CD4-positive, CD25-positive, alpha-beta regulatory T cell (primary cell): ENCODE measurements at places on chromosomes 6 and 20.
A peak's percentile ranks its signal among the peaks of the same experiment; 100 is the strongest.

GRCh38 chr6:126625019-126625418 lies 285.1 kb downstream of the CENPW start:
- DNase-seq: no peak

GRCh38 chr6:82385102-82385501 lies 21.5 kb downstream of the TPBG start:
- DNase-seq: no peak

GRCh38 chr20:13554076-13554475 lies 84.7 kb downstream of the TASP1 start:
- no peak for DNase-seq

DNA sequence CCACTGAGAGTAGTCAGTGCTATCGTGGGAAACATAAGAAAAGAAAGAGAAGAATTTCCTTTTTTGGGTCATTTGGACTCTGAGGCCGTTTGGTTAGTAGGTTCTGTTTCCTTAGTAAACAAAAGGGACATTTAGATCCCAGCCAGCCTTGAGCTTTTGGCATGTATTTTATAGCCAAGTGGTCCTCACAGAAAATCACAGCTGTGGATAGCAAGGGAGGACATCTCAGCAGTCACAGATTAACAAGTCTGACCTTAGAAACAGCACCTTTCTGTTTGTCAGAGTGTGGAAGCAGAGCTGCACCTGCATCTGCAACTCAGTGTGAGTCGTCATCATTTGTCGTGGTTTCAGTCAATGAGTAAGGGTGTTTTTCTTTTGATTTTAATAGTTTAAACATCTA lies 40.5 kb downstream of the FAM120B start:
- no peak for DNase-seq

- no peak for DNase-seq
Measured at GRCh38 chr20:50721881-50722281, 9.5 kb upstream of the PARD6B start.

DNA sequence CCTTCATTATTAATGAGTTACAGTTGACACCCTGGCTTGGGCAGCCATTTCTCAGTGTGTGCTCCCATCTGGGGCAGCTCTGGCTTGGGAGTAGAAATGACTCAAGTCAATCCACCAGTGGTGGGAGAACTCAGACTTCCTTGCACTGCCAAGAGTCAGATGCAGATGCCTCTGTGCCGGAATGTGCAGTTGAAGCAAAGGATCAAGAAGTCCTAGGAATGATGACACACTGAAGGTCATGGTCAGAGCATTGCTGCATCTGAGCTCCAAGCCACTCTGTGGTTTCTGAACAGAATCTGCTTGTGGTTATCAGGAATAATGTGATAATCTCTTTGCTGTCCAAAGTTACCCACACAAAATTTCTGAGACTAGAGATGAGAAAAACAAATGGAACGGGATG lies 19.5 kb upstream of the PAX1 start:
- no peak for DNase-seq

DNA sequence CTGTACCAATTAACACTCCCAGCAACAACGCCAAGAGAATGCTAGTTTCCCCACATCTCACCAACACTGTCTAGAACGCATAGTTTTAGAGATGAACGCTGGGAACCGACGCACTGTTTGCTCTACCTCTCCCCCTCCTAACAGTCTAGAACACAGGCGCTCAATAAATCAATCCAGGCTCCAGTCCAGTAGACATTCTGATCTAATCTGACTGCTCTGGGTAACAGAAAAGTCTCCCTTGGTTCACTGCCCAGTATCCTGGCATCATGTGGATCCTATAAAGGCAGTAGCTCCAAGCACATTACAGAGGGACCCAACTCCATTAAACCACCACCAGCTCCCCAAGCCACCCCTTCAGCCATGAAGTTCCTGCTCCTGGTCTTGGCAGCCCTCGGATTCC lies at the start of gene DEFB132:
Gene DEFB132, plus strand, starts transcription at position 306 of the 400 bp plus-strand sequence. Its CDS starts 55 bp downstream, at position 361.
- DNase-seq: no peak

DNA sequence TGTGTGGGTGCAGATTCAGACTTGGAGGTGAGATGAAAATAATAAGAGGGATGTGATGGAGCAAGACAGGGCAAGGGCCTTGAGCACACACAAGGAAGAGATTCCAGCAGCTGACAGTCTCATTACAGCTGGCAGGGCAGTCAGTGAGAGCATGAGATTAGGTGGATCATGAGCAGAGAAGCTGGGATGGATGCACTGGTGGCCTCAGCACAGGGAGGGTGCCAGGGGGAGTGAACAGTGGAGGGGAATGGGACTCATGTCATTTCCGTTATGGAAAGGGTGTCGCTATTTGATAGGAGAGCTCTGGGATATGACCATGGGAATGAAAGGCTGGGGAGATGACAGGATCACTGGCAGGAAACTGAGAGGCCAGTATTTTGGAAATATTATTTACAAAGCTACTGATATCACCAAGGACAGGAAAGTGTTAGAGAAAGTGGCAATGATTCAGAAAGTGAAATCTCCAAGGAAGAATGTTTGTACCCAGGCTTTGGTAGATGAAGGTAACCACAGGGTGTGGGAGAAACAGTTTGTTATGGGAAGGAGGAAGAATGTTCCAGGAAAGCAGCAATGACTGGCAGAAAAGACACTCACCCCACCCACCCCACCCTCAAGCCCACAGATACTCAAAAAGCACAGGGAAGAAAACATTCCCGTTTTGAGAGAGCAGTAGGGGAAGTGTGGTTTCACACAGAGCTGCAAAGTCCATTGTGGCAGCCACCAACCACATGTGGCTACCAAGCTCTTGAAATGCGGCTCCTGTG lies 214.7 kb upstream of the PROKR2 start:
- DNase-seq: no peak

- DNase-seq: no peak
Measured at GRCh38 chr6:26057899-26058298, 29.3 kb upstream of the HFE start.

DNA sequence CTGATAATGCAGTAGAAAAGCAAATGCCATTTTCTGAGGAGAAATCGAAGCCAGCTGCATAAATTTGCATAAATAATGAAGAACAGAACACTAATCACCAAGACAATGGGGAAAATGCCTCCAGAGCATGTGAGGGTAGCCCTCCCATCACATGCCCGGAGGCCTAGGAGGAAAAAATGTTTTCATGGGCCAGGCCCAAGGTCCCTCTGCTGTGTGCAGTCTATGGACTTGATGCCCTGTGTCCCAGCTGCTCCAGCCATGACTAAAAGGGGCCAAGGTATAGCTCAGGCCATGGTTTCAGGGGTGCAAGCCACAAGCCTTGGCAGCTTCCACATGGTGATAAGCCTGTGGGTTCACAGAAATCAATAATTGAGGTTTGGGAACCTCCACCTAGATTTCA lies 164.1 kb downstream of the HAO1 start:
- no peak for DNase-seq

DNA sequence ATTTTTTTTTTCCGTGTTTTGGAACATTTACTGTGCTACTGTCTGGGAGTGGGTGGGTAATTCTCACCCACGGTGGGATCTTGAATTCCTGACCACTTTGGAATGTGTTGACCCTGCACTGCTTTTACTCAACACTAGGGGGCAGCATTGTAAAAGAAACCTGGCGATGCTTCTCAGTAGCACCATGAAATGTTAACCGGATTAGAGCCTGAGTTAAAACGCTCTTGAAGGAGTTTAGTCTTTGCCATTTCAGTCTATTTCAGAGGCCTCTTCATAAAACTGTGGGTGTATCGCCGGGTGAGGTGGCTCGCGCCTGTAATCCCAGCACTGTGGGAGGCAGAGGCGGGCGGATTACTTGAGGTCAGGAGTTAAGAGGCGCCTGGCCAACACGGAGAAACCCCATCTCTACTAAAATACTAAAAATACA lies 114.4 kb upstream of the PRND start:
- DNase-seq: peak; percentile 70

DNA sequence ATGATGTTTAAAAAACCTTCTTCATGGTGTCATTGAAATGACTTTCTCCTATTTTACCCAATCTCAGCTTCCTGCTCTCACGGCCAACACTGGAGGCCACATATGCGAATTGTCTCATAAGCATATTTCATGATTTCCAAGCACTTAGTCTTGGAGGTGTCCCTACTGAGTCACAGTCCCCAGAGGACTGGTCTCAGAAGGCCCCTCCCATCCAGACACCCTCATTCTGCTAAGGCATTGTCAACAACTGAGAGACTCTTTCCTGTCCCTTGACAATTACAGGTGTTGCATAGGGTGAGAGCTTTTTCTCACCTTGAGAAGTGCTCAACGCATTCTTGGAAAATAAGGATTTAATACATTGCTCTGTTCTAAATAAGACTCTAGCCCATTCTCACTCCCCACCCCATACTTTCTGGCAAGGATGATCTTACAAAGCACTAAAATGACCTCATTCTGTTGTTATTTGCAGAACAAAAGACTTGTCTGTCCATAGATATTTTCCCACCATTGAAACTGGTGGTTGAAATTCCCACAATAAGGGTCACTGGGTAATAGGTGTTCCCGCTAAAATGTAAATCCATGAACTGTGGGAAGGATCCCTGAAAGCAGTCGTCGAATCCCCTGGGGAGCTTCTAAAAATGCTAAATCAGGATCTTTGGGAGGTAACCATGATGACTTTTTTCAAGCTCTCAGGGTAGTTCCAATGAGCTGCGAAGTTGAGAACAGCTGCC lies 32.3 kb upstream of the SLC22A23 start:
- no peak for DNase-seq

GRCh38 chr6:144931172-144932035 lies 646.3 kb downstream of the UTRN start:
- DNase-seq: peak; percentile 46

DNA sequence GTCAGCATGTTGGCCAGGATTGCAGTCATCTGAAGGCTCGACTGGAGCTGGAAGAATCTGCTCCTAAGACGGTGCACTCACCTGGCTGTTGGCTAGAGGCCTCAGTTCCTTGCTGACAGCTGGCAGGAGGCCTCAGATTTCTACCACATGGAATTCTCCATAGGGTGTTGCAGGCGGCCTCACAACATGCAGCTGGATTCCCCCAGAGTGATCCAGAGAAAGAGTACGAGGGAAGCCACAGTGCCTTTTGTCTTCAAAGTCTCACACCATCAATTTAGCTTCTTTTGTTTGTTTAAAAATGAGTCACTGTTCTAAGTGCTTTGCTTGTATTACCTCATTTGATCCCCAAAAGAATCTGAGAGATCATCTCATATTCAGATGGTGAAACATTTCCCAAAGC lies 65.5 kb upstream of the FYN start:
- no peak for DNase-seq

DNA sequence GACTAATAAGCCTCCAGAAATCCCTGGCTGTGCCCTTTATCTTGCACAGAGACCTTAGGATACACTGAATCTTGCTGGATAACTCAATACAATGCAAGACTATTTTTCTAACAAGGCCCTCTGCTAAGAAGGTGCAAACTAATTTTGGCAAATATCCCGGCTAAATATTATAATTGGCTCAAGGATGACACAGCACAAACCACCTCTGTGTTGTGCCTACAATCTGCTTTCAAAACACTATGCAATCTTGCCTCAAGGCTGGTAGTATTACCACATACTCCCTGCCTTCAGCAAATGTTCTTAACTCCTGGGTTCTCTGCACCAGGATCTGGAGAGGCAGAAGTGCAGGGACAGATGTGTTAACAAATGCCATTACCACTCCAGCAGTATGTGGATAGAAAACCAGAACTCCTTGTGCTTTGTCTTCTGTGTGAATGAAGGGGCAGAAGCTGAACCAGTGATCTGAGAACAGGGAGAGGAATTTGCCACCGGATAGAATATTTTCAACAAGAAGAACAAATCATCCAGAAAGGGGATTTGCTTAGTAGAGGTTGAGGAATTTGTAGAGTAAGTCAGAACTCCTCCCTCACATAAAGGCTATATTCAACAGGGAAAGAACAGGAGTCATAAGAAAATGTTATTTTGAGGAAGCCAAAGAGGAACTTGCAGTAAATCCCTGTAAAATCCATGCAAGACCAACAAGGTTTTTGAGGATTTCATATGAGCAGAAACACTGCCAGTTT lies 74.1 kb upstream of the SLC4A11 start:
- no peak for DNase-seq
